Airway epithelial cell (primary cell): ENCODE measurements at places on chromosomes 7 and 10. TPM values are rescaled to one million over a fixed set of nuclear protein-coding genes. Genes with fewer than 3 reads are reported as not detected.

The CALCR gene
- total RNA-seq: not detected in 2 replicates

The HOXA2 gene
- total RNA-seq: not detected in 2 replicates

The EN2 gene
- total RNA-seq: not detected in 2 replicates

The TAS2R5 gene
- total RNA-seq: 0.14 and 0.79 TPM in 2 replicates
